ENCODE measurements at places on chromosomes 7 and 10.

DNA sequence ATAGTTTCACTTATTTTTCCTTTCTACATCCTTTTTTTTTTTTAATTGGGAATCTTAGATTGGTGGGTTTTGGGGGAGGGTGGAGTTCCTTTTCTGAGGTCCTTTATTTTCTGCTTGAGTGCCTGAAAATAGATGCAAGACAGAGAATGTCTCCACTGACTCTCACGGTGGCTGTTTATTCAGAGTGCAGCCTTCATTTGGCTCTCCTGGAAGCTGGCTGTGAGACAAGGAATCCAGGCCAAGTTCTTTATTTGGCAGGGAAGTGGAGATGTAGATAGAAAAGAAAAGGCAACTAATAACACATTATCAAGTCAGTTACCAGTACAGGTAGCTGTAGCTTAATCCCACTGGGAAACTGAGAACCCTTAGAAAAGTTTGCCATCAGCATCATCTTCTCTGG is 118.6 kb downstream of the CNTNAP2 start:
- DNase-seq = no peak

DNA sequence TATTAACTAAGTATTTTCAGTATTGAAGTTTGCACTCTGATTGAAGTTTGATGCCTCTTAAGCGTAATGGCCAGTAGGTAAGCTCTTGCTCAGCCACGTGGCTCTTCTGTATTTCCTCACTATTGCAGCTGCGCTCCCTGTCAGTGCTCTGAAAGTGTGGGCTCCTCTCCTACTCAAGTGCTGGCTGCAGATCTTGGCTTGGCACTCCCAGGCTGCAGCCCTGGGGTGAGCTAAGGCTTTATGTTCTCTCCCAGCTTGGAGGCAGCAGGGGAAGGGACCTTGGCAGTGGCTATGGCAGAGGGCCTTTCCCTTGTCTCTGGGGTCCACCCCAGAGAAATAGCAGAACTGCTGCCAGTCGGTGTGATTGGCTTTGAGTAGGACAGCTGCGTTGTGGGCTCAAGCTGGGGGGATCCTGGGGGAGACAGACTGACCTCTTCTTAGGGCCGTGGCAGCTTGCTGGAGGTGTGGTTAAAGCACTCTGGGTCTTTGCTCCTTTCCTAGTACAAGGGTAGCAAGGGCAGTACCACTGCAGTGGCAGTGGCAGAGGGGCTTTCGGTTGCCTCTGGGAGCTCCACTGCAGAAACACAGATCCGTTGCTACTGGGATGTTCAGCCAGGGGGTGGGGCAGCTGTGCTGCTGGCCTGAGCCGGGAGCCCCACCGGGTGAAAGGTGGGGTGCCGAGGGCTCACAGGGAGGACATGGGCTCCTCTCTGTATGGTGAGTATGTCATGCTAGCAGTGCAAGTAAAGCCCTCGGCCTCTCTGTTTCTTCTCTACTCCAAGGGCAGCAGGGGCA is 100.5 kb downstream of the GLCCI1 start:
- no peak for DNase-seq

DNA sequence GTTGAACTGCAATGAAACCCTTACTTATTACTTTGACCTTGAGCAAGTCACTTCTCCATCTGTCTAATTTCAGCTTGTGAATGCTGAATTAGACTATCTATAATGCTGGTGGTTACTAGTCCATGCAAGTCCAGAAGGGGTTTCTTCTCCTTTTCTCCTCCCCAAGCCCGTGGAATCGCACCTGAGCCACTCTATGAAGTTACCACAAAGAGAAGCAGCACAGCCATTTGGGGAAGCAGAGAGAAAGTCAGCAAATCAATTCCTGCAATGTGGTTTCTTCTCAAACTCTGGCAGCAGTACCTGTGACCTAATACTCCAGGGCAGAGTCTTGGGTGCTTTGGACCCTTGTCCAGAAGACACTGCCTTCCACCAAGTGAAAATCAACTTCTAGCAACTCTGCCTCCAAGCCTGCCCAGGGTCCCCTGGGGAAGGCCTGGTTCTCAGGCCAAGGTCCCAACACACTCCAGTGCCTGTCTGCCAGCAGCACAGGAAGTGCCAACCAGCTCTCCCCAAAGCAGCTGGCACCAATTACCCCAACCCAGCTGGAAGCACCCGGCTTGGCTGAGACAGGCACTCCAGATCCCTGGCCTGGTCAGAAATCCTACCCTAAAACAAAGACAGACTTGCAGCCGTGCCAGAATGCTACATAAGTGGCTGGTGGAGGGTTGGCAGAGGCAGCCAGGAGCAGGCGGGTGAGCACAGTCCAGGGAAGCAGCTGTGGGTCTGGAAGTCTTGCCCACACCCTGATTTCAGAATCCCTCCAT is 200.3 kb downstream of the LSM5 start:
- DNase-seq = no peak

DNA sequence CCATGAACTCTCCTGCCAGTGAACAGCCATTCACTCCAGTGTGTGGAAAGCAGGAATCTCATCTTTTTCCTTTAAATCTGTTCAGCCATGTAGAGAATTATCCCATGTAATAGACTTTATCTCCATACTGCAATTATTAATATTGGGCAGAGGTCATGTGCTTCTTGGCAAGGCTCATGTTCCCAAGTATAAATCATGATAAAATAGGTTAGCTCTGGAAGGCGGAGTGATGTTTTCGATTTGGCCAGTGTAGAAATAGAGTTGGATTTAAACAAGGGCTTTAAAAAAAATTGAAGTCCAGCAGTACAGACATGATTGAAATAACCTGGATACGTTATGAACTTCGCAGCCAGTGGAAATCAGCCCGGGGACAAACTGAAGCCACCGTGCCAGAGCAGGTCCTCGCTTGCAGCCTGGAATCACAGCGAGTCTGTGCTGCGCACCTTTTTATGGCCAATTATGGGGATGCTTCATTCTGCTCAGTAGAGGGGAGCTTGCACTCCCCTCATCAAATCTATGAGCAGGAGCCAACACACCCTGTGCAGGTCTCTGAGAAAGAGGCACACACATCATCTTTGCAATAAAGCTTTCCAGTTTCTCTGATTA is 654.0 kb upstream of the MKI67 start:
- no peak for DNase-seq

- DNase-seq = no peak
Measured at GRCh38 chr7:17907014-17907413, 33.3 kb downstream of the SNX13 start.

- no peak for DNase-seq
Measured at GRCh38 chr10:59433720-59434428, 71.5 kb upstream of the FAM13C start.

DNA sequence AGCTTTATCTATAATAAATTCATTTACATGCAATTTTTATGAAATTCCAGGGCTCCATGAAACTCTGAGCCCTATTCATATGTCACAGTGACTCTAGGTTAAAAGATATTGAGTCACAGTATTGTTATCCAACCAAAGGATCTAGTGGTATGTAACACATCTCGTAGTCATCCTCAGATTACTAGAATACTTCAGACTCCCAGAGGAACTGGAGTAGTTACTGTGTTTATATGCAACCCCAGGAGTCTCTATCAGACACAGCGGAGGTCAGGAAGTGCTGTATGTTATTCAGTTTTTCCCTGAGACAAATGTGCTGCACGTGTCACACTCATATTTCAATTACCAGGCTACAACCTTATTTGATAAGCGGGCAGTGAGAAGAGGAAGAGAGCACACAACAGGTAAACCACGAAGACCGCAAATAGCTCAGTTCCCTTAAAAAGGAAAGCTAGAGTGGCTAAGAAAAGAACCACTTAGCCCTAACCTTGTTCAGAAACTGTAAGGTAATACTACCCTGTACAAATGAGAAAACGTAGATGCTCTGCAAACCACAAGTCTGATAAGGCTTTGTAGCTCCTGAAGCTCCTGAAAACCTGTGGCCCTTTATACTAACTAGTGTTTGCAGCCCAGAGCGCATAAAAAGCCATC is 114.0 kb upstream of the CNTNAP2 start:
- no peak for DNase-seq

DNA sequence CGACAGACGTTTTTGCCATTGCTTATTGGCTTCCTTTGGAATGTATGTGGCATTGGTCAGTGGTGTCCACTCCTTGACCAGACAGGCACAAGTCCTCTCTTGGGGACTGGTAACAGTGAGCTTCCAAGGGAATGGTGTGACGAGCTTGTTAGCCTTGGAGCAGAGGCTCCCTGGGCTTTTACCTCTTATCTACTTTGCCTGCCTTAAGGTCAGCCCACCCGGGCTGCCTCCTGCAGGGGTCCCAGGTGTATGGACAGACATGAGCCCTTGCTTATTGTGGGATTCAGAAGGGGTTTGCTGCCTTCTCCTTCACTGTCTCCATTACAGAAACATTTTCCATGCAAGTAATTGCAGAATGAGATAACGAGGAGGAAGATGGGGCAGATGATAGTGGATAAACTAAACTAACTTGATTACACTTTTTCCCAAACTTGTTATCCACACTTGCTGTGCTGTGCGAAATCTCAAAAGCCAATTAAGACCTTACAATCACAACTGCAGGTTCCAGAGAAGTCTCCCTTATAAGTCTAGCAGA is 29.7 kb downstream of the PLPP4 start:
- DNase-seq = no peak

All from brain pericyte (primary cell).